ENCODE measurements at places on chromosomes 5 and 9. TPM values are rescaled to one million over a fixed set of nuclear protein-coding genes. Genes with fewer than 3 reads are reported as not detected.

DNA sequence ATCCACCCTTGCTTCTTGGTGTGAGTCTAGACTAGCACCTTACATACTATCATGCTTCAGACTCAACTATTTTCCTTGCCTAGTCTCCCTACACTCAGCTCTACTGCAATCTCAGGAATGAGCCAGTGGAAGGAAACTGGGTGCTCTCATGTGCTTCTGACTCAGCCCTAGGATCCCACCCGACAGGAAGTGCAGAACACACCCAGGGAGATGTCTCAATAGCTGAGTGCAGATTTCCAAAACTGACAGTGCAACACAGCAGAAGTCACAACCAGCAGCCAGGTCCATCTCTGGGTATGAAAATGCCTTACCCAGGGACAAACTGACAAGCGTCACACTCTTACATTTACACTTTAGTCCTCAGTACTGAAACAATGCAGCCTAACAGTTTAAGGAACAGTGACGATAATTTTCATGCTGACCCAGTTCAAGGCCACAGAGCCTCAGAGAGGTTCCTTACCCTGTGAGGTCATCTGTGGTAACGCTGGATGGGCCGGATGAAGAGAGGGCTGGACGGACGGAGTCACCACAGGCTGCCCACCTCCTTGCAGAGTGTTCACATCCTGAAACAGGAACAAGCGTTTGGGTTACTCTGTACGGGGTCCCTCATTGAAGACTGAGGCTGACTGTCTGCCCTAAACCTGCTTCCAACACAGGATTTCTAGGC is 33.0 kb downstream of the FKBP15 start:
- peak; percentile 78 for DNase-seq

TRIM36 gene
- total RNA-seq: 16.9 TPM

DNA sequence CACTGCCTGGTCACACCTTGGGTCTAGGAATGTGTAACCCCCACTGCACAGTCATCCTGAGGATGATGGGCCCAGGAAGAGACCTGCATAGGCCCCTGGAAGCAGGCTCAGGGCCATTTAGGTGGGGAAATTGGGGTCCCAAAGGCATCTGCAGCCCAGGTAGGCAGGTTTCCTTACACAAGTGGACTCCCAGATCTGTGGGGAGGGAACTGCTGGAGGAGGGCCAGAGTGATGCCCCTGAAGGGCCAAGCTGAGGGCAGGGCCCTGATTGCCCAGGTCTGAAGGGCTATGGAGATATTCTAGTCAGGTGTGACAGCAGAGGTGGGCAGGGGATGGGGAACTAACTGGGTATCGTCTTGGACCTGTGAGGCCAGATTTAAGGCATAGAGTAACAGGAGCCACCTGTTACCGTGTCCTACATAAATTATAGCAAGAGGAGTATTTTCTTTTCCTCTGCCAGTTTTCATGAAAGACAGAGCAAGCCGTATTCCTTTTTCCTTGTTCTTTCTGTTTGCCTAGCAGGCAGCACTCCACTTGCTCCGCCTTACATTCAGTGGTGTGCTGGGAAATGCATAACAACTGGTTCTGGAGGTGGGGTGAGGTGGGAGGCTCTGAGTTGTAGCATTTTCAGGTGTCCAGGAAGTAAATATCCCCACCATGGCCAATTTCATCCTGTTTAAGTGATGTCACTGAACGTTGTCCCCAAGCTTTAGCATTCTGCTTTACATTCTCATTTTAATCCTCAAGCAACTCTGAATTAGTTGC is 41.3 kb downstream of the PPARGC1B start:
- no peak for DNase-seq

CCDC183 gene
- total RNA-seq: 3.4 TPM

GRCh38 chr9:3246241-3246640 is 279.6 kb downstream of the RFX3 start:
- no peak for DNase-seq

- DNase-seq: no peak
Measured at GRCh38 chr5:142531977-142532780, 153.7 kb downstream of the FGF1 start.

- DNase-seq: no peak
Measured at GRCh38 chr9:71120501-71121247, 747 bp downstream of the TRPM3 start.

GRCh38 chr9:121709798-121710197 is 58.4 kb downstream of the DAB2IP start:
- no peak for DNase-seq

- no peak for DNase-seq
Measured at GRCh38 chr5:123358751-123359150, 64.5 kb downstream of the CEP120 start.

DNA sequence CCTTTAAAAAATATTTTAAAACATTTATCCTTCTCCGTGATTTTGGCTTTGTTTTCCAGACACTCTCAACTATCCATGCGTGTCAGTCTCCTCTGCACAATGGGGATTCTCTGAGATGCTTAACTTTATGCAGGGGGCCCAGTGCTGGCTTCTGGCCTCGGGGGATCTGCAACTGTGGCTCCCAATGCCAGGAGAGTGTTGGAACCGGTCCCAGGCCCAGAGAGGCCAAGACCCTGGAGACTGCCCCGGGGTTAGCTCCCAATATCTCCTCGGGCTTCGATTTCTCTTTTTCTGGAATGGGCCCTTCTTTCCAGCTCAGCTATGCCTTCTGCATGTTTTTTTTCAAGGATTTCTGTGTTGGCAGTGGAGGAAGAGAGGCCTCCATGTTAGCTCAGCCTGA is 20.1 kb upstream of the SARDH start:
- DNase-seq: no peak

C5orf58 gene
- not detected for total RNA-seq

All from myocyte (in vitro differentiated cells).